ENCODE measurements at places on chromosomes 1 and 21.

GRCh38 chr1:32749332-32749731 is 46.8 kb upstream of the SYNC start:
- no peak for DNase-seq

DNA sequence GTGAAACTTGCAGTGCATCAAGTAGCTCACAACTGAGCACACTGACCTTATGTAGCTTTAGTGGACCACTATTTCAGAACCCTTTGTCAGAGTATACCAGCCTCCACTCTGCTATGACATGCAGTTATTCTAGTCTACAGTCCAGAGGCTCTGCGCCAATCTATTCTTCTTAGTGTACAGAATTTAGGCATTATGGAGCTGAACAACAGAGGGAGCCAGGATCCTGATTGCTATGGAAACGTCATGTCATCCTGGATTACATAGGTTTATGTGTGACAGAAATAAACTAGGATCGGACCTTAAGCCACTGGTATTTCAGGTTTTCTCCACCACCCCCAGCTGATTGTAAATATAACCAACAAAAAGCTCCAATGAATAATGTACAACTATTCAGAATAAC is 48.1 kb upstream of the EEIG2 start:
- no peak for DNase-seq

DNA sequence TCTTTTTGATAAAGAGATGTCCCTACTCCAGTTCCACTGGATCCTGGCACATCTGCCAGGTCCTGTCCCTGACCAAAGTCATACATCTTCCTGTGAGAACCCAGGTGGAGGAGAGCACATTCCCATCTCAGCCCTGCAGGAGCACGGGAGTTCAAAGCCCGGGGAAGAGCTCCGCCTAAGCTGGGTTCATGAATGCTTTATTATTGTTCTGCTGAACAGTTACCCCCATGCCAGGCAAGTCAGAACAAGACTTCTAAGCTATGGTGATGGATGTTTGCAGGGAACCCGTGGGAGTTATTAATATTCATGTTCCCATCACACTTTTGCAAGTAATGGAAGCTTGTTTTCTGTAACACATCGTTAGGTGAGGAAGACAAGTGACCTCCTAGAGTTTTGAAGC is 62.9 kb downstream of the SEC16B start:
- DNase-seq: no peak

DNA sequence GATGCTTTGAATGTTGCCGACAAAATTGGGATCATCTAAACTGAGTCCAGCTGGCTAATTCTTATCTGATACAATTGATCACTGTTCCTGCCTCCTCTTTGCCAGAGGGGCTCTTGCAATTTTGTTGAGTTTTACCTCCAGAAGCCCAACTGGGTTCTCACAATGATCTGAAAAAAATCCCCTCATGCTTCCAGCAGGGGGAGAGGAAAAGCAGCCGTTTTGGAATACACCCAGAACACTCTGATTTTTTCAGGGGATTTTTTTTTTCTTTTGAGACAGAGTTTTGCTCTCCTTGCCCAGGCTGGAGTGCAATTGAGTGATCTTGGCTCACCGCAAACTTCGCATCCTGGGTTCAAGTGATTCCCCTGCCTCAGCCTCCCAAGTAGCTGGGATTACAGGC is 13.9 kb upstream of the RERE start:
- DNase-seq: no peak

DNA sequence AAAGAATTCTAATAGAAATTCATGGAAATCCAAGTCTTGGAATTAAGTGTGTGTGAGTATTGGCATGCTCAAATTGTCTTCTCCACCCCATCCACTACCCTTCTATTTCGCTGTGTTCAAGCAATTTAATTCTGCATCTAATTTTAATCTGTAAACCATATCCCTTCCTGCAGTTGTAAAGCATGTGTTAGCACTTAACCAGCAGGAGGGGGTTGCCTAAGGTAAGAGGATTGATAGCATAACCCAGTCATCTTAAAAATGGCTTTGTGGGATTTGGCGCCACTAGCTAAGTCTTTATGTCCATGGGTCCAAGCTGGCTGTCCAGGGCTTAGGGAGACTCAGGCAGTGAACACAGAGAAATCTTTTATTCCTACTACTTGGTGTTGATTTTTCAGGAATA is 210.3 kb downstream of the PTPRC start:
- no peak for DNase-seq

GRCh38 chr1:215474940-215475339 is 92.2 kb upstream of the KCTD3 start:
- no peak for DNase-seq

- no peak for DNase-seq
Measured at GRCh38 chr1:5815211-5815610, 177.0 kb downstream of the NPHP4 start.

- no peak for DNase-seq
Measured at GRCh38 chr1:155062151-155062686, 1.3 kb upstream of the EFNA4 start.

DNA sequence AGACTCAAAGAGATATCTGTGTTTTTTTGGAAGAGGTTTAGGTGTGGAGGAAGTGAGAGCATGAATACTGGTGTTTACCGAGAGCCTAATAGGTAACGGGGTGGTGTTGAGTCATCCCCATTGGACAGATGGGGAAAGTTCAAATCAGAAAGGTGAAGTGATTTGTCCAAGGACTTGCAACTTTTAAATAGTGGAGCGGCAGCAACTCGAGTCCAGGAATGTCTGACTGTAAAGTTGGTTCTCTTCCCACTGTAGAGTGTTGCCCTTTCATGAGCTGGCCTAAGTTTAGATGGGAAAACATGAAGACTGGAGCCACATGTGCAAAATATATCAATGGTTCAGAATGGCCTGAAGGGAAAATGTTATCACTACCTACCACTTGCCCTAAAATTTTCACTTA is 125.7 kb downstream of the LYPLAL1 start:
- DNase-seq: no peak

- DNase-seq: no peak
Measured at GRCh38 chr1:56081736-56082135, 497.6 kb downstream of the PLPP3 start.

DNA sequence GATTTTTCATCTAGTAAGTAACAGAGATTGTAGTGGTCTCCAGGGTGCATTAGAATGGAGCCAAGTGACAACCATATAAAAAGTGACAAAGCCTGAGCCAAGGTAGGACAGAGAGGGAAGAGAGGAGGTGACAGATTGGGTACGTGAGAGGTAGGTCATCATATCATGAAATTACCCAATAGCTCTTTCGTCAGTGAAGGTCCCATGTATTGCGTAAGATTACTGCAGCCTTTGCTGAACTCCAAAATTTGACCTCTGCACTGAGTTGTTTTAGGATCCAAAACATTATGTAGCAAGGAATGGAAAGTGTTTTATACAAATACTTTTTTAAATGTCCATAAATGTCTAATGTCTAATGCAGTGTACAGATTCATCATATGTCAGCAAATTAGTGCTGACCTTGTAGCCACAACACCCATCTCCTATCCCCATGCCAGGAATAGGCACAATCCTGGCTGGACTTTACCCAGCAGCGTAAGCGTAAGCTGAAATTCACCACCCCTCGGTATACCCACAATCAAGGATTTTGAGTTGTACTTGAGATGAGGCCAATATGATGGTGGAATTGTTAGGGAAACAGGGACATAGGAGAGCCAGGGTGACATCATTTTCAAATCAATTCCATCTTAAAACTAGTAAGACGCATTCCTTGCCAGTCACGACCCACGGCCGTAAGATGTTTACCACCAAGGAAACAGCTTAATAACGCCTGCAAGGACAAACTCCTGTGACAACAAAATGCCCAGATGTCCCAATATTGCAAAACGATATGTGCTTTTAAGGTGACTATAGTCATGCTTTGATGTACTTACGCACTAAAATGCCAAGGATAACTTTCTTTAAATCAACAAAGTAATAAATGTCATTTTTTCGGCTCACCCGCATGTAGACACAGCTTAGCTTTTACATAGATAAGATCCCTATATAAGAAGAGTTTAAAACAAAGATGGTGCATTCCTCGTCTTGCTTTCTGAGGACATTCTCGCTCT is 38.1 kb upstream of the GREM2 start:
- no peak for DNase-seq

DNA sequence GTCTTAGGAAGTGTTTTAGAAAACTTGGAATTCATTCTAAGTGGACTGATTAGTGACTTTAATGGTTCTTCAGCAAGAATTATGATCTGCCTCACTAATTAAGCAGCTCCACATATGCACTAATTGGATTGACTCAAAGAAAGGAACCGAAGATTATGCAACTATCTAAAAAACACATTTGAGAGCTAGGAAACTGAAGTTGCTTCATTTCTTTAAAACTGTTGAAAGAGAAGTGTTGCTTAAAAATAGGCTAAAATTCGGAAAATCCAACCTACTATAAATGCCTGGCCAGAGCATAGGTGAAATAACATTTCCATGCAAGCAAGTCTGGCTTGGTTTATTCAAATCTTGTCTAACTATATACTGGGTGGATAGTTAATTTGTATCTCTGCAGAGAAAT is 502.9 kb upstream of the ZRANB2 start:
- no peak for DNase-seq

GRCh38 chr1:205109269-205109668 is 12.5 kb downstream of the RBBP5 start:
- DNase-seq: no peak

DNA sequence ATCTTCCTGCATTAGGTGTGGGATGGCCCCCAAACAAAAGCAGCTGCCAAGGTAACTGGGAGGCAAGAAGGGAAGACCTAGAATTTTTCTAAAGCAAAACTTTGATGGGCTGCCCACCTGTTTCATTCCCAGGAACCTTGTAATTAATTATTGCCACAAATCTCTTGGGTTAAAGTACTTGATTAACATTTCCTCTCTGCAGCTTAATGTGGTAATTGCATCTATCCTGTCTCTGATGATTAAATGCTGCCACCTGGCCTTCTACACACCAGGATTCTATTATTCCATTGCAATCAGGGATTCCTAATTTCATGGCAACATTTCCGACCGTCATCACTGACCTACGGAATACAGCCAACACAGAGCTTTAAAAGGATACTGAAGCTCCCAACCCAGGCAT is 68.3 kb upstream of the RC3H1 start:
- DNase-seq: no peak

DNA sequence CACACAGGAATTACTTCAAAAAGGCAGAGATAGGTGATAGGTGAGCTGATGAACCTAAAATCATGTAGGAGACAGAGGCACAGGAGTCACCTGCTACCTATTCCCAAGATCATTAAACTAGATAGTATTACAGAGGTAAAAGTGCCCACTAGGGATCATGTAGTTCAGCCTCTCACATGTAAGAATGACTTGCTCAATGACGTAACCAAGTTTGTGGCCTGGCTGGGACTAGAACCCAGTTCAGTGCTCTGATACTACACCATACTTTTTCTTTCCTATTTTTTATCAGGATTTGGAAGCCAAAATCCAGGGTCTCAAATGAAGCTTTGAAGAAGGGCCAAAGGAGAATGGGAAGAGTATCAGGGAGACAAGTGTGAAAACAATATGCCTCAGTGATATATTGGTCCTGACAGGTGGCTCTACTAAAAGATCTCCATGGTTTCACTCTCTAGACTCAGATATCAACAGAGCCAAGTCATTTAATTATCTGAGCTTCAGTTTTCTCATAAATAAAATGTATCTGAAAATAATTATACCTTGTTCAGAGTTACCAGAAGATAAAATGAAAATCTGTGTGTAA is 87.3 kb upstream of the SLFNL1 start:
- no peak for DNase-seq

DNA sequence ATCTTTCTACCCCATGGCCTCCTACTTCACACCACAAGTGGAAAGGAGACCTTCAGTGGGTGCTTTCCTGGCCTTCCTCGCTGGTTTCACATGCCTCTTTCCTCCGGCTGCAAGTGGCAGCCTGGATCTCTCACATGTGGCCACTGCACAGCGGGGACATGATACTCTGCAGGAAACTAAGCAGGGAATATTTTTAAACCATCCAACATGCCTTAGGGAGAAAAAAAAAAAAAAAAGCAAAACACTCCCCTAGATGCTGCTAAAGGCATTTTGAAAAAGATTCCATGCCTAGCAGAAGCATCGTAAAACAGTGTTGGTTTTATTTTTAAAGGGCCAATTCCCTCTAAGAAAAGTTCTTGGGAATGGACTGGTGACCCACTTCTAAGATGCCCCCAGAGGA is 12.2 kb upstream of the GJA5 start:
- DNase-seq: no peak

- no peak for DNase-seq
Measured at GRCh38 chr1:100250807-100251206, 1.2 kb upstream of the DBT start.

- no peak for DNase-seq
Measured at GRCh38 chr1:176183618-176184017, 23.5 kb downstream of the COP1 start.

DNA sequence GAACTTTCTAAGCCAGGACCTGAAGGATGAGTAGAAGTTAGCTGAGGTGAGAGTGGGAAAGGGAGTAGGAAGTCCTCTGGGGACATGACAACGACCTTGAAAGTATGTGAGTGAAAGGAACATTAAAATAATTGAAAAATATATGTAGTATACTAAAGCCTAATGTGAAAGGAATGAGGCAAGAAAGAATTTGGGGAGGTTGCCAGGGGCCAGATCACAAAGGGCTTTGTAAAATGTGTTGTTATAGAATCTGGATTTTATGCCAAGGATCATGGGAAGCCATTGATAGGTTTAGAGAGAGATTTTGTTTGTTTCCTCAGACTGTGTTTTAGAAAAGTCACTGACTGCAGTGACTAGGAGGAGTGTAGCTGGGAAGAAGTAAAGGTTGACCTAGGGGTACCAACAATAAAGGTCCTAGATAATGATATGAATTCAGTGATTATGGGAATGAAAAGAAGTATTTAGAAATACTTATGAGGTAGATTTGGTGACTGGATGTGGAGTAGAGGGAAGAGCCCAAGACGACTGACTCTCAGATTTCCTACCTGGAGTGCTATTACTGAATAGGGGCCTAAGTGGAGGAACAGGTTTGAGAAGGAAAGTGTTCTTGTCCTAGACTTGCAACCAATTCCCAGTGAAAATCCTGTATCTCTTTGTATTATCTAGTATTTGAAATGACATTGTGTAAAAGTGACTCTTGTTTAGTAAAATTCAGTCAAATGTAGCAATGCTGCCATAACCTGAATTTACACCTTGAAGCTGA is 179.8 kb downstream of the PHTF1 start:
- no peak for DNase-seq

GRCh38 chr1:12344596-12345349 is 114.9 kb downstream of the VPS13D start:
- no peak for DNase-seq

DNA sequence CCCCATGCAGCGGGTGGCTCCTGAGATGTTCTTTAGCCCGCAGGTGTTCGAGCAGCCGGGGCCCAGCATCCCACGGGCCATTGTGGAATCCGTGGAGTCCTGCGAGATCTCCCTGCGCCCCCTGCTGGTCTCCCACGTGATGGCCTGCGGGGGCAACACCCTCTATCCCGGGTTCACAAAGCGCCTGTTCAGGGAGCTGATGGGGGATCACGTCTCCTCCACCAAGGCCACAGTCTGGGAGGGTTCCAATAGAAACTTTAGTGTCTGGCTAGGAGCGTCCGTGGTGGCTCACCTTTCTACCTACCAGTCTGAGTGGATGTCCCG is 71.0 kb downstream of the ACTL8 start:
- no peak for DNase-seq
